ENCODE measurements at places on chromosomes 5 and 9. TPM values are rescaled to one million over a fixed set of nuclear protein-coding genes. Genes with fewer than 3 reads are reported as not detected.

Gene TMEM174
- total RNA-seq = not detected

Gene NR5A1
- 0.49 TPM for total RNA-seq

Gene C9orf153
- 0.69 TPM for total RNA-seq

Gene SUB1
- total RNA-seq = 211 TPM

Gene NTRK2
- total RNA-seq = 4.7 TPM

Gene PLCXD3
- total RNA-seq = 1.1 TPM

Gene CLINT1
- 82.3 TPM for total RNA-seq

Gene GPR150
- not detected for total RNA-seq

DNA sequence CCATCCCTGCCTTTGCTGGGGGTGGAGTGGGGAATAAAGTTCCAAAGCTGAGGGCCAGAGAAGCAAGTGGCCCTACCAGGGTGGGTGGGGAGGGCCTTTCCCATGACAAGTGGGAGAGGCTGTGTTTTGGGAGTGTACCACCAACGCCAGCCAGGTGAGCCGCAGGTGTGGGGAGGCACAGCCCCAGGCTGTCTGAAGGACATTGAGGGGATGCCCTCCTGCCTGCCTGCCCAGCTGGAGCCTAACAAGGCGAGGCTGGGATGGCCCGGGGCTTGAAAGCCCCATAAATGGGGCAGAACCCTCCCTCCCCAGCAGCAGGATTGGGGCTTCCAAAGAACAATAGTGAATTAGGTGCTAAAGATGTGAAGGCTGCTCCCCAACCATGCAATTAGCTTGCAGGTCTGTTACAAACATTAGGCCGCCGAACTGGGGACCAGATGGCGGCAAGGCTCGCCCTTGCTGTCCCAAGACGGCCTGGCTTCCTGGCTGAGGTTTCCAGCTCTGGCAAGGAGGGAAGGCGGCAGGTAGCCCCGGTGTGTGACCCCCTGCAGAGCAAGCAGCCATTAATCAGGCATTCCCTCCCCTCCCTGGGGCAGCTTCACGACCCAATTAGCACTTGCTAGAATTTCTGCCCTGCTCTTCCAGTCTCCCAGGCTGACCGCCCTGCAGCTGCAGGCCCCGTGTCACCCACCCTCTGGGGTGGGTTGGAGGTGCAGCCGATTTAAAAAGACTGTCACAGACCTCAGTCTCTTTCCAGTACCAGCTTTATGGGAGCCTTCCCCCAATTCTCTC lies 42.9 kb downstream of the FGF18 start:
- DNase-seq = no peak

DNA sequence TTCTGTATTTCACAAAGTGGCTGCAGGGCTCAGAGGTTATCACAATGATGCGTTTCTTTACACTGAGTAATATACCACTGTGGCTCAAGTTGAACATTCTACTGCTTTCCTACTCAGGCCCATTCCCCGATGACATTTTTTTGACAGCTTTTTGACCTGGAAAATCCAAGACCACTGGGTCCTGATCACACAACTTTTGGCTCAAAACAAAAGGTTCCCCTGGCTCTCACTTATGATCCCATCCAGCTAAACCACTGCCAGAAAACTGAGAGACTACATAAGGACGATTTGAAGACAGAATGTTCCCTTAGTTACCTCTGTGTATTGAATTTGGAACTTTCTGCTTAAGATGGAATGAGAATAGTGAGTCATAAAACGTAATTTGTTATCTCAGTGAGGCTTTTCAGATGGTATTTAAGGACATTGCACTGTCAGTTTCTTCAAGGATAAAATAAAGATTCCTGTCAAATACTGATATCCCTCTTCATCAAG lies 78.0 kb upstream of the FBXL7 start:
- DNase-seq = no peak

GRCh38 chr5:53073348-53073747 lies 36.2 kb downstream of the MOCS2 start:
- no peak for DNase-seq

- no peak for DNase-seq
Measured at GRCh38 chr9:122392714-122393113, 21.9 kb downstream of the PTGS1 start.

- DNase-seq = no peak
Measured at GRCh38 chr5:16461026-16461425, 4.6 kb downstream of the ZNF622 start.

DNA sequence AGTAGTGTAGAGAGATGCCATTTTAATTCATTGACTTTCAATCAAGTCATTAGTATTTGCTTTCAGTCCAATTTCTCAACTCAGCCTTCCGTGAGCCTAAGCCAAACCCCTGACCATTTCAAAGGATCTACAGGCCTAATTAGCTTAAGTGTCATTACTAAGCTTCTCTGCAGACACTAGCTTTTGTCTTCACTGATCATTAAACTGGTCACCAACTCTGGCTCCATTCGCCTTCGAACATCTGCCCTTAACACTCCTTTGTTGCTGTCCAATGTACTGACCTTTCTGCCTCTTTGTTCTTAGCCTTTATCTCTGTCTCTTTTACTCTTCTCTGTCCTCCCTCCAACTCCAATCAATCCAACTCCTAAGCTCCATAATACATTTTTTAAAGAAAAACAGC lies 299.3 kb downstream of the DIRAS2 start:
- no peak for DNase-seq

DNA sequence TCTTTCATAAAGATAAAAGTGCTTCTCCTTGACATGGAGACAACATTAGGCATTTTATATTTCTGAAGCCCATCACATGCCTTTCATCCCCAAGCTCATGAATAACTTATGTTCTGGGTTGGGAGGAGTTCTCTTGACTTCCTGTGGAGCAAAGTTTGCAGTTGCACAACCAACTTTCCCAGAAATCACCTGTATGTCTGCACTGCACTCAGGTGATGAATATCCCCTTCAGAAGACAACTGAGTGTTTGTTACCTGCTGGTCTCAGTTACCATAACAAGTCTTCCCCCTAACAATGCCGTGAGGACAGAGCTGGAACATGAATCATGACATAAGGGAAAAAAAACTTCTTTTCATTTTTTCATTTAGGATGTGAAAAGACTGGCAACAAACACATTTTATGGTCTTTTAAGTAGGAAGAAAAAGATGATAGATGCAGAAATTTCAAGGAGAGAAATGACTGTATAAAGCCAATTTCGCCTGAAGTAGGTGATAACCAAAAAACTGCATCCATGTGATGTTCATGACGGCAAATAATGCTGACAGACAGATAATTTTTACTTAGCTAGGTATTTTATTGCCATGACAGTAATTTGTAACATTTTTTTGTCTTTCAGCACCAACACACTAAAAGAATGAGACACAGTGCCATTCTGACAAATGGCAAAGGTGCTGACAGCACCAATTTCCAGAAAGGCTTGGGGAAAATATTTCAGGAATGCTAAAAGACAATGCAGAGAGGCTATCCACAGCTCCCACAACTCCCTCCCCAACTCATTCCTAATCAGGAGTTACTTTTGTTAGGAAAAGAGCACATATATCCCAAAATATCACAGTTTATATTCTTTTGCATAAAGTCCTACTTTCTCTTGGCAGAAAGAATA lies 656.3 kb downstream of the PRELID2 start:
- DNase-seq = no peak

GRCh38 chr5:104538734-104539133 lies 976.1 kb upstream of the NUDT12 start:
- DNase-seq = no peak

GRCh38 chr9:14957109-14957508 lies 46.9 kb upstream of the FREM1 start:
- DNase-seq = no peak

DNA sequence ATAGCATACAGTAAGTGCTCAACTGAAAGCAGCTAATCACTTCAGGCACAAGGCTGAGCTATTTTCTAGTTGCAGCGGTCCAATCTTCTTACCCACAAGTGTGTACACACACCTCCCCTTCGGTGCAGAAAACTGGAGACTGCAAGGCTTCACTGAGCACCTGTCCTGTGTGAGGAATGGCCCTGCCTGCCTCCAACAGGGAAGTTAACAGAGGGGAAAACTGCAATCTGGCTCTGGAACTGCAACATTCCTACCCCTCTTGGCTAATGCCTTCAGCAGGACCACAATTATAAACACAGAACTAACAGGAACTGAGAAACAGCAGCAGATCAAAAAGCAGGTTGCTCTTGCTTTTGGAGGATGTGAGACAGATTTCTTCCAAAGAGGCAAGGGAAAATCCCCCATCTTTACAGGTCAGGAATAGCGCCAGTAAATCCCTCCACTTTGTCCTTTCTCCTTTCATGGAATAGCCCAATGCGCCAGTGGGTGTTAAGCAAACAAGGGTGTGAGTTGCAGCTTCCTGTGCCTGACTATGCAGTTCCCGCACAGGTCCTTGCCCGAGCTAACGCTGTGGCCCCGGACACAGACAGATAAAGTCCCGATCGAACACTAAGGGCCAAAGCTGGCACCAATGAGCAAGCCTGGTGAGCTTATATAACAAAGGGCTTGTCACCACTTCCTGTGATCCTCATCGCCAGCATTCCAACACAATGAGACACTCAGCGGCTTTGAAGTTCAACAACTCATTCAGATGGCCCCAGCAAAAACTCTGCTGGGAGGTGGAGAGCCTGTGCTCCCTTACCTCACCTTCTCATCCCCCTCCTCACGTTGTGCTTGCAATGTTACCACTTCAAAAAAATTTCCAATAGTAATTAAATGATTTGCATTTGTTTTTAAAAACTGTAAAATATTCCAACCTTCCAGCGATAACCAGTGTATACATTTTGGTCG lies 21.5 kb downstream of the SHB start:
- no peak for DNase-seq

DNA sequence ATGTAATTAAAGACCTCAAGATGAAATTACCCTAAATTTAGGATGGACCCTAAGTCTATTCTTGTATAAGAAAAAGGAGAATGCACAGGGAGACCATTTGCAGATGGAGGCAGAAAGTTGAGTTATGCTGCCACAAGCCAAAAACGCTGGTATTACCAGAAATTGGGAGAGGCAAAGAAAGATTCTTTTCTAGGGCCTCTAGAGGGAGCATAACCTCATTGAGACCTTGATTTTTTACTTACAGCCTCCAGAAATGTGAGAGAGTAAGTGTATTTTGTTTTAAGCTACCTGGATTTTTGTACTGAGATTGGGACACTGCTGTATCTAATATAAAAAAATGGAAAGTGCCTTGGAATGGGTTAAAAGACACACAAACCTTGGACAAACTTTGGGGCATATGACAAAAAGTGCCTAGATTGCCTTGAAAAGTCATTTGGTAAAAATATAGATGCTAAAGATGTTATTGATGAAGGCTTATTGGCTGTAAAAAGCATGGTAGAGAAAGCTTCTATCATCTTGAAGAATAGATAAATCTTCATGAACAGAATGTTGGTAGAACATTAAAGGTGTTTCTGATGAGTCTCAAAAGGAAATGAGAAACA lies 174.7 kb upstream of the PRDM9 start:
- no peak for DNase-seq

DNA sequence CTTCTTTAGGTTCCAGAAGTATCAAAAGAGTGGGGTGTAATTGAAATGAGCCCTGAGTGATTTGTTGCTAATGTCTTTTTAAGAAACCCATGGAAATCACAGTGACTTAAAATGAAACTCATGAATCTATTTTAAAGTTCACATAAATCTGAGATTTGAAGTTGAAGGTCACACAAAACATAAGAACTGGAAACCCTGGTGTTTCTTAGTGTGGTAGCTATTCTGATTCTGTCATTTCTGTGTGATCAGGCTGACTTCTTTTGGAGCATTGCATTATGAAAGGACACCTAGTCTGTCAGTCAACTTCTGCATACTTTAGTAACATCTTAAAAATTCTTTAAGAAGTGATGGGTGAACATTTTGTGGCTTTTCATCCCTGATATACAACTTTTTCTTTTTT lies 448.8 kb downstream of the TLE4 start:
- DNase-seq = no peak

DNA sequence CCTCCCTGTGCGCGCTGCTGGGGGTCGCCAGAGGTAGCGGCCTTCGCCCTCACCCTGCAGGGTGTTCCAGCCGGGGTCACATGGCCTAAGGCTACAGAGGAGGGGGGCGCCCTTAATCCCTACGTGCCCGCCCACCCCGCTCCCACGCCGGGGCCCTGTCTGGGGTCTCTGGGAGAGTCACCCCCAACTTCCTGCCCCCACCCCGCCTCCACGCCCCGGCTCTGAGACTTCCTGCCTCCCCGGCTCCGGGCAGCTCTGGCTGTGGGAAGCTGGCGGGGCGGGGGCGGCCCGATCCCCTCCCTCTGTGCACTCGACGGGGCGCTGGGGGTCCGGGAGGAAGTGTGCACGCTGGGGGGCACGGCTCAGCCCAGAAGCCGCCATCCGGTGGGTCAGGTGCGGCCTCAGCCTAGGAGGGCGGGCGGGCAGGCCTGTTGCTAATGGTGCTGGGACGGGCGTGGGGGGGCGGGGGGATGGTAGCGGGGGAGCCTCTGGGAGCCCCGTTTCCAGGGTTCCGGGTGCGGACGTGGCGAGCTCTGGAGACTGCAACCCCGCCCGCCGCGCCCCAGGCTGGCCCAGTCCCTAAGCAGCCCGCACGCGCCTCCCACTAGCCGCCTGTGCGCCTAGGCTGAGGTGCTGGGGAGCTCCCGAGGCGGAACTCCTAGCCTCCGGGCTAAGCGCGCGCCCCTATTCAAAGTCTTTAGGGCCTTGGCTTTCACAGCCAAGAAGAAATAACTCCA lies 61.6 kb downstream of the CXXC5 start:
- no peak for DNase-seq

- DNase-seq = no peak
Measured at GRCh38 chr5:151094030-151094851, 13.4 kb upstream of the TNIP1 start.

GRCh38 chr5:139199321-139199720 lies 1.2 kb upstream of the SIL1 start:
- no peak for DNase-seq

DNA sequence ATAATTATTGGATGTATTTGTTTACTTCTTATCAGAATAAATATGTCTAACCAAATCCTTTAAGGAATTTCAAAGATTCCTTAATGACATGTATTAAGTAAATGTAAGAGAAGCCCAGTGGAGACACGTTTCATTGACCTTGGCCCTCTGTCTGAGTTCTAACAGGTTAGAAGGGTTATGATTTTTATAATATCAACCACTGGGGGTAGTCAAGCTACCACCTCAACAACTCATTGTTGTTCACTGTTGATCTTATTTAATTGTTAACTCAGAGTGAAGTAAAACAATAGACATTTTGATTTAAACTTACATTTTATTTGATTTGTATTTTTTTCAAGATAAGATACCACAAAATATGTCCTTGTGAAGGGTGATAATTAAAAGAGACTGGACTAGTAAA lies 499.2 kb upstream of the COX7C start:
- no peak for DNase-seq

DNA sequence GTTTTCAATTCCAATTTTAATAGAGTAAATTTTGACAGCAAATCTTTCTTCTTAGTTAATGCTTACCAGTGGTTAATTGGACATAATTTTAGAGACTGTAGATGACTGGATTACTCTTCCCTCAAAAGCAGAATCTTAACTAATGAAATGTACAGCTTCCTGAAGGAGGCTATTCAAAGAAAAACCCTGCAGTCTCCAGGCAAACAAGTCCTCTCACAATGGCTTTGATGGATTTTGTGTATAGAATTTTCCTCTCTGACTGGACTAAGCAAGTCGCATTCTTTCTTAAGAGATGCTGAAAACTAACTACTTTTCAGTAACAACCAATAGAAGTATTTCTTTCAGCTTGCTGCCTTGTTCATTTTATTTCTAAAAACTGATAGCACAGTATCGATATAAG lies 35.7 kb upstream of the TMED7 start:
- no peak for DNase-seq
